Pons (tissue), 1 donor: ENCODE measurements at places on chromosomes 6 and 20.

- DNase-seq = no peak
These were observed 143.9 kb downstream of the PXDC1 start for GRCh38 chr6:3607599-3607998.

- DNase-seq = no peak
These were observed 50.4 kb downstream of the HS3ST5 start for GRCh38 chr6:114292431-114292830.

GRCh38 chr6:3318226-3318625 lies 59.5 kb downstream of the PSMG4 start:
- DNase-seq = no peak

DNA sequence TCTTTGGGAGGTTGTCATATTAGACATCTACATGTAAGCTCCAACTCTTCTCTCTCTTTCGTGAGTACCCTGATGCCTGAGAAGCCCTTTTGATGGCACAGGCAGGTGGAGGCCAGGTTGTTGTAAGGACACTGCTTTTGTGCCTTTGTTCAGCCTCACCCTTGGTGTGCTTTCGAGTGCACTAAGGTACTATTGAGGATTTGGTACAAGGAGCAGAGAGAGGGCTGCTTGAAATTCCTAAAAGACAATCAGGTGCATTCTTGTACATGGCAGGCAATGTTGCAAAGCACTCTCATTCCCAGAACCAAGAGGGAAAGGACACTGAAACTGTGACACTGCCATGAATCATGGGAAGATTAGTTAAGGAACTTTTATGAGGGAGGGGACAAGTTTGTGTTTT lies 19.1 kb downstream of the BMP2 start:
- no peak for DNase-seq
